ENCODE measurements at places on chromosomes 2 and 18.

DNA sequence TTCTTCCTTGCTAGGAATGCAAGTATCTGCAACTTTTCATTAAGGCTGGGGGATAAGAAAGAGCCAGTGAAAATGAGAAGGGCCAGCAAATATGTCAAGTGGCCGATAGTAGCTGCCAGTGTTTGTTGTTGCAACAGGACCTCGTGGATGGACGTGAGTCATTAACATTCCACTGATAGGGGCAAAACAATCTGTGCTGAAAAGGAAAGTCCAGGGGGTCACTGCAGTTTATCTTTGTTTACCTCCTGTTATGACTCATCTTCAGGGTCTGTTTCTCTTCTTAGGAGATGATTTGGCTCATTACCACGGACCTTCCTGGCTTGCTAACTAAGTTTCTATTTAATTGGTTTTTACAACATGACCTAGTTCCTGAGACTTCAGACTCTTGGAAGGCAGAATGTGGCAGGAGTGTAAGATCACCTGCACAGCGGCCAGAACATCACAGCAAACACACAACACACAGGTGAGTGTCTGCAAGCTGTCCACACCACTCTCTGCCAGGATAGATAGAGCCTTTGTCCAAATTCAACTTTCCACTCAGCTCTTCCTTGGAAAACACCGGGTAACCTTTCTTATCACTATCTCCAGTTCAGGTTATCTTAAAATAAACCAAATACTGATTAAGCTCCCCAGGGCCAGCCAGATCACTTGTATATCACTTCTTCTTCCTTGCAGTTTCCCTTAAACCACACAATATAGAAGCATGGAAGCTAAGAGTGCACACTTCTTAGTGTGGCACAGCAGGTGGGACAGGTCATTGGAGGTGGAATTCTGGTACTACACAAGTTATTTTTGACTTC lies 157.5 kb upstream of the LMAN1 start:
- peak; percentile 77 for DNase-seq

- DNase-seq = no peak
Observed at GRCh38 chr2:205759257-205759656, 77.0 kb downstream of the NRP2 start.

- no peak for DNase-seq
Observed at GRCh38 chr2:15751477-15751876, 159.8 kb downstream of the DDX1 start.

- peak; percentile 80 for DNase-seq
Observed at GRCh38 chr2:235669269-235669831, 175.5 kb downstream of the AGAP1 start.

DNA sequence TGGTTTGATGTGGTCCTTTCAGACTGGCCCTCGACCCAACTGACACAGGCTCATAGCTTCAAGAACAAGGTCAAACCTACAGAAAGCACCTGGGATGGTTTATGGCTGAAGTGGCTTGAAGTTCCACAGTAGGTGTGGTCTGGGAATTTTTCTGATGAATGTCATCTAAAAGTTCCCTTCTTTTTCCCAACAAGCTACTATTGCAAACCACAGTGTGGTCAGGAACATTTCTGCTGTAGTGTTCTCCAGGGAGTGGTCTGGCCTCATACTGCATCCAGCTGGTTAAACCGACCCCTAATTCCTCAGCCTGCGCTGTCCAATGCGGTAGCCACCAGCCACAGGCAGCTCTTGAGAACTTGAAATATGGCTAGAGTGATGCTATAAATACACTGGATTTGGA lies 92.7 kb downstream of the FAM124B start:
- DNase-seq = no peak

DNA sequence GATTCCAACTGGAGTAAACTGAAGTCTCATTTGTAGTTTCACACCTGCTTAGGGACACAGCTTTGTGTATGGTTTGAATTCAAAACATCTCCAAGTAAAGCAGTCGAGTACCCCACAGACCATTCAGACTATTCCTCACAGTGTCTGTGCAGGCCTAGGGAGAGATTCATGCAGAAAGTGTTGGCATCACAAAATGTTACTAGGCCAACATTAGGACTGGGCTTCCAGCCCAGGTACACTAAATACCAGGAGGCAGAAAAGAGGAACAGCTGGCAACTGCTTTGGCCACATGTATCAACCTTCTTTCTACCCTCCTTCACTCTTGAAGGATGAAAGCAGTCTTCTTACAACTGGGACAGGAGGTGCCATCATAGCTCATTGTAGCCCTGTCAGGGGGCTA lies 270.4 kb upstream of the TMEFF2 start:
- DNase-seq = no peak

DNA sequence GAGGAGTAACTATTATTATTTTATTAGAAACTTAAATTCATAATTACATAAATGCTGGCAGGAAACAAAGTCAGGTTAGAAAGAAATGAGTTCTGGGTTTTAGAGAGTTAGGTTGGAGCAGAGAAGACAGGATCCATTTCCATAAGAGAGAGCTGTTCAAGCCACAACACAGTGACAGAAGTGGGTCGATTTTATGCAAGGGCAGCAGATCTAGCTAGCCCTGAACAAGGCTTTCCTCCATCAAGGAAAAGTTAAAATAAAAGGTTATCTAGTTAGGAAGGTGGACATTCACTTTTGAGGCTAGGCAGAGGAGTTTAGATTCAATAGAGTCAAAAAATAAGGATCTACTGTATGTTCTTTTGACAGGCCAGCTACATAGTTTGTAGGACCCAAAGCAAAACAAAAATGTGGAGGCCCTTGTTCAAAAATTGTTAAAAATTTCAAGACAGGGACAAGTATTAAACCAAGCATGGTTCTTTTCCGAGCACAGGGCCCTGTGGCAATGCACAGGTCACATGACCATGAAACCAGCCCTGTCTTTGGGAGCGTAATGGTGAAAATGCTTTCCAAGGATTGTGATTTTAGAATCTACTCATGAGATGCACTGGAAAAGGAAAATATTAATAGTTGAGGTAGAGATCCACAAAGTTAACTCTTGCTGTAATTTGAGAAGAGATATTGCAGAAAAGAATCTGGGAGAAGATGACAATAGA lies 91.2 kb upstream of the CREB1 start:
- no peak for DNase-seq

GRCh38 chr18:48153613-48154481 lies 223.4 kb upstream of the SMAD2 start:
- peak; percentile 65 for DNase-seq

DNA sequence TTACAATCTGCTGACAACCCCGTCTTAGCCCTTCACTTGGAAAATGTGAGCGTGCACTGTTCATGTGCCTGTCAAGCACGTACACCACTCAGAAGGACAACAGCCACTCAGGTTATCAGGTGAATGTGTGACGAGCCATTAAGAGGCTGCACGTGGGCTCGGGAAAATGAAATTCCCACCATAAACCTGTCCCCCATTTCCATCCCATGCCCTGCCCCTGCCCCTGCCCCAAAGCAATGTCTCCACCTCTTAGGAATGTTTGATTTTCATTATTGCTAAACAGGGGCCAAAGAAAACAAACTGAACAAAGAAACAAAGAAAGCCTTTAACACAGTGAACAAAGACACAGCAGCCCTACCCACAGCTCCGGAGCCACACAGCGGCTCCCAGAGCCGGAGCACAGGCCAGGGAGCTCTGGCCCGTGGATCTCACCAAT lies 90.5 kb downstream of the TMEM18 start:
- DNase-seq = no peak

GRCh38 chr2:118850901-118851415 lies 3.5 kb upstream of the EN1 start:
- no peak for DNase-seq

DNA sequence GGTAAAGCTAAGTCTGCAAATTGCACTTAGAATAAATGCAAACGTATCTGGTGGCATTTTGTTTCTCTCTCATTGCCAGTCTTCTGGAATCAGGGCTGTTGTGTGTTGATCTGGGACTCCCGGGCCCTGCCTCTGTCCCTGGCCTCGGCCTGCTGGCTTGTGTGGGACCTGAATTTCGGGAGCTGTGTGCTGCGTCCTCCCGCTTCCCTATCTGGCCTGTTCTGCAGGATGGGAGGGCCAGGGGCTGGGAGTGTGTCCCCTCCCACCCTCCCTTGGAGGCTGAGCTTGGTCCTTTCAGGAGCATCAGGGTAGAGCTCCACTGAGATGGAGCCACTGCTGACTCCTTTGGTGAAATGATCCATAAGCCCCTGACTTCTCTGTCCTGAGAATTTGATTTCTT lies 118.5 kb downstream of the ACKR3 start:
- DNase-seq = no peak

GRCh38 chr2:131656816-131657633 lies 129.3 kb downstream of the CCDC74A start:
- DNase-seq = no peak
